ENCODE measurements at places on chromosomes 7 and 10. TPM values are rescaled to one million over a fixed set of nuclear protein-coding genes. Genes with fewer than 3 reads are reported as not detected.

GRCh38 chr10:31157123-31158010 is 125.7 kb upstream of the ZNF438 start:
- no peaks in the 10 kb centered on the region for H3K27me3 ChIP-seq
- no peak overlapping the region for H3K4me3 ChIP-seq
- no peaks in the 10 kb centered on the region for H3K36me3 ChIP-seq
- H3K27ac ChIP-seq: peak overlapping the region; percentile 89

DNA sequence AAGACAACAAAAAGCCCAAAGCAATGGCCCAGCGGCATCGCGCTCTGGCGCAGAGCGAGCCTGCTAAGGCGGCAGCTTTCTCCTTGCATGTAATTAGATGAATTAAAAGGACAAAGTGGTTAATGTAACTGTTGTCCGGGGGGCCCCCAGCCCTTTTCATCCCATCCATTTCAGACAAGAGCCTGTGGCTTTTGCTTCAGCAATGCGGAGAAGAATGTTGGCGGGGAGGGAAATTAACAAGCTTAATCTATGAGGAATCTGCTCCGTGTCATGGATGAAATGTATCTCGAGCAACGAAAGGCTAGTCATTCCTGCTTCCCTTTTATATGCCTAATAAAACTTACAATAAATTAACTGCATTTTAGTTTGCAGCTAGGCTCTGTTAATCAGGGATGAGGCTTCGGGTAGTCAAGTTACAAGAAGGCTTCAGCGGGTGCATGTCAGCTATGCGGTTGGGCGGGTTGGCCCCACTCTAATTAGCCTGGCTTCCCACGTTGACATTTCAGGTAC is 203.3 kb downstream of the BUB3 start:
- H3K4me1 ChIP-seq: no peaks in the 10 kb centered on the region
- no peaks in the 10 kb centered on the region for H3K36me3 ChIP-seq
- no peak overlapping the region for H3K4me3 ChIP-seq
- no peak for DNase-seq

GRCh38 chr10:103775776-103776175 is 79.6 kb downstream of the SH3PXD2A start:
- H3K4me3 ChIP-seq: no peak overlapping the region
- peaks cover 50% of the 10 kb centered on the region for H3K4me1 ChIP-seq
- no peak for DNase-seq
- peaks cover 6% of the 10 kb centered on the region for H3K36me3 ChIP-seq
- no peaks in the 10 kb centered on the region for H3K27me3 ChIP-seq

DNA sequence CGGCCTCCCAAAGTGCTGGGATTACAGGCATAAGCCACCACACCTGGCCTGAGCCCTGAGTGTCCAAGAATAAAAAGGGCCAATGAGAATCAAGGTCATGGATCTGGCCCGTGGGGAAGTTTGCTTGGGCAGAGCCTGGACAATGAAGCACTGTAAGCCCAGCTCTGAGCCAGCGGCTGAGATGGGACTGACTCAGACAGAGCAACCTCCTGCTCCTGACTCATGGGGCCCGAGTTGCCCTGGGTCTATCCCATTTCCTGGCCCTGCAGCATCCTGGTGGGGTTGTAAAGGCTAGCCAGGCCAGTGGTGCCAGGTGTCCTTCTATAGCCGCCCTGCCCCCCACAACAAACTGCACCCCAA is 5.2 kb upstream of the MYH16 start:
- H3K4me3 ChIP-seq: no peak overlapping the region
- no peak overlapping the region for H3K27ac ChIP-seq
- DNase-seq: no peak
- no peaks in the 10 kb centered on the region for H3K27me3 ChIP-seq
- no peaks in the 10 kb centered on the region for H3K4me1 ChIP-seq

DNA sequence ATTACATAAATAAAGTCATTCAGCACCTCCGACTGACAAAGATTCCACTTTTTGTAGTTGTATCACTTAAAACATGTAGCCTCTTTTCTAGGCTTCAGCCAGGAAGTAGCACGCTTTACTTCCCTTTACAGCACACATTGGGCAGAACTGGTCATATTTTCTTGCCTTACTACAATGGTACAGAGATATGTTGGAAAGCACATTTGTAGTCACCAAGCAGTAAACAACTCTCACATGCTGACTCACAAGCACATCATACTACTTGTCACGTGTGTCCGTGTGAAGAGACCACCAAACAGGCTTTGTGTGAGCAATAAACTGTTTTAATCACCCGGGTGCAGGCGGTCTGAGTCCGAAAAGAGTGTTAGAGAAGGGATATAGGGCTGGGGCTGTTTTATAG is 1071.8 kb downstream of the DNAJB9 start:
- H3K27me3 ChIP-seq: no peaks in the 10 kb centered on the region
- no peak overlapping the region for H3K27ac ChIP-seq
- DNase-seq: no peak
- H3K4me1 ChIP-seq: no peaks in the 10 kb centered on the region
- no peaks in the 10 kb centered on the region for H3K36me3 ChIP-seq

DNA sequence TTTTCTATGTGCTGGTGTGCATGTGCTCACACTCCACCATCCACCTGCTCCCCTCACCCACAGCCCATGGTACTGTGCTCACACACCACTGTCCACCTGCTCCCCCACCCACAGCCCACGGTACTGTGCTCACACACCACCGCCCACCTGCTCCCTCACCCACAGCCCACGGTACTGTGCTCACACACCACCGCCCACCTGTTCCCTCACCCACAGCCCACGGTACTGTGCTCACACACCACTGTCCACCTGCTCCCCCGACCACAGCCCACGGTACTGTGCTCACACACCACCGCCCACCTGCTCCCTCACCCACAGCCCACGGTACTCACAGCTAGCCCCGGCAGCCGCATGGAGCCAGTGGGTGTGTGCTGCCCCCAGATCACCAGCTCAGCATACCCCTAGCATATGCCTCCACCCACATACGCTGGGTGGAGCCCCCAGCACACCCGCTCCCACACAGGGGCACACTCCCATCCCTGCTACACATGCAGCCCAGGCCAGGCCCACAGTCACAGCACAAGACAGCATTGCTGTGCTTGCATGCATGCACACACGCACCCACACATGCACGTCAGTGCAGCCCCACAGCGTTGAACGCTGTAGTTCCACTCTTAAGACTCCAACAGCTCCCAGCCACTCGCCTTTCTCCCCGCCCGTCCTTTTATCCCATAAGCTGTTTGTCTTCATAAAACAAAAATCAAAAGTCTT is 62.0 kb downstream of the PAX2 start:
- peaks cover 82% of the 10 kb centered on the region for H3K27me3 ChIP-seq
- DNase-seq: no peak
- H3K4me1 ChIP-seq: no peaks in the 10 kb centered on the region

GRCh38 chr10:31401287-31401686 is 82.3 kb downstream of the ZEB1 start:
- no peak overlapping the region for H3K4me3 ChIP-seq
- no peaks in the 10 kb centered on the region for H3K4me1 ChIP-seq
- H3K27me3 ChIP-seq: no peaks in the 10 kb centered on the region
- no peak overlapping the region for H3K27ac ChIP-seq
- DNase-seq: no peak
- H3K36me3 ChIP-seq: peaks cover 2% of the 10 kb centered on the region

- no peak overlapping the region for H3K4me3 ChIP-seq
- no peaks in the 10 kb centered on the region for H3K27me3 ChIP-seq
- H3K27ac ChIP-seq: no peak overlapping the region
- H3K36me3 ChIP-seq: no peaks in the 10 kb centered on the region
- H3K4me1 ChIP-seq: no peaks in the 10 kb centered on the region
- no peak for DNase-seq
These were observed 52.5 kb downstream of the PTPRE start for GRCh38 chr10:127959428-127959827.

GRCh38 chr10:12271210-12271540 is 75.2 kb downstream of the CDC123 start:
- no peak for DNase-seq
- H3K27me3 ChIP-seq: no peaks in the 10 kb centered on the region
- no peaks in the 10 kb centered on the region for H3K36me3 ChIP-seq
- H3K4me1 ChIP-seq: no peaks in the 10 kb centered on the region

DNA sequence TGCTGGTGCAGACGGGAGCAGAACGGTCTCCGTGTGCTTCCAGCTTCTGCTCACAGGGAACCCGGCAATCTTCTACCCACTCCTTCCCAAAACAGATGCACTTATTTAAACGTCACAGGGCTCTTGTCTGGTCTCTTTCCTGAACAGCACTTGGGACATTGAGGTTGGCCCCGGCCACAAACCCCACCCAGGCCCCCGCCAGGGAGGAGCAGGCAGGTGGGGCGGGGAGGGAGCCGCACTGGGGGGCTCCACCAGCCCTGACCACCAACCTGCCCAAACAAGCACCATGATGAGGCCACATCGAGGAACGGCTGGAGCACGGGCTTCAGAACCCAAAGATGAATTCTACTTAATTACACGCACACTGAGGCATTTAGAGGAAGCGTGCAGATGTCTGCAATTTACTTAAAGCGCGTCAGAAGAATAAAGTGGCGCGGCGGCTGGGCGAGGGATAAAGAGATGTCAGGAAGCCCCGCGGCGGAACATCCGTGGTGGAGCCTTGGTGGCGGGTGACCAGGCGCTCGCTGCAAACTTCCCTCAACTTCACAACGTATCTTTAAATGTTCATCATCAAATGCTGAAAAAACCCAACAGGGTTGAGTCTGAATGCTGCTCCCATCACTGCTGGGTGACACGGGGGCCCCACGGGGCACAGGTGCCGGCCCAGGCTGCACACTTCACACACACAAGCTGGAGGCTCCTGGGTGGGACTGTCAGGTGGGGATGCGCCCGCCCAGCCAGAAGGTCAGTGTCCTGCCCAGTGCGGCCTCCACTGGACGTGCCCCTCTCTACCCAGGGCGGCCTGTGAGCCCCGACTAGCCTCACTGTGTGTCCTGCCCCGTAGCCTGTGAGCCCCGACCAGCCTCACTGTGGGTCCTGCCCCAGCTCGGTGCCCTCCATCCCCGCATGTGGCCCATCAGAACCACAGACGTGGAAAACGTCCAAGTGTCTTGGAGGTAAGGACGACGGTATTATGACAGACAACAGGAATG is 279.2 kb downstream of the MAD1L1 start:
- no peak for DNase-seq
- H3K27me3 ChIP-seq: no peaks in the 10 kb centered on the region
- H3K27ac ChIP-seq: no peak overlapping the region
- H3K4me1 ChIP-seq: peaks cover 15% of the 10 kb centered on the region

DNA sequence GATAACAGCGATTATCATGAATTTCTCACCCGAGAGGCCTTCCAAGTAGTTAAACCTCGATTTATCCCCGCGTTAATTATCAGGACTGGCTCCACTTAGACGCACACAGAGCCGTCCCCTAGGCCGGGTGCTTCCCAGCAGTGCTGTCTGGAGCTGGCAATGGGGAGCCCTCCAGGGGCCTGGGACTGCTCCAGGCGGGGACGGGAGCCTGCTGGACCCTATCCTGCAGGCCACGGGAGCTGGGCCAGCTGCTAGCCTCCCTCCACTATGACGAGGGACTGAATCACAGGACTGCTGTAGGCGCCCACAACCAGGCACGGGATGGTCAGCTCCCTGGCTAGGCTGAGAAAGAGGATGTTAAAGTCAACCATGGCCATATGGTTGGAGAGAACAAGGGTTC is 229.1 kb downstream of the ELFN1 start:
- no peaks in the 10 kb centered on the region for H3K27me3 ChIP-seq
- H3K36me3 ChIP-seq: peaks cover 15% of the 10 kb centered on the region
- DNase-seq: no peak
- peaks cover 3% of the 10 kb centered on the region for H3K4me1 ChIP-seq
- no peak overlapping the region for H3K27ac ChIP-seq

DNA sequence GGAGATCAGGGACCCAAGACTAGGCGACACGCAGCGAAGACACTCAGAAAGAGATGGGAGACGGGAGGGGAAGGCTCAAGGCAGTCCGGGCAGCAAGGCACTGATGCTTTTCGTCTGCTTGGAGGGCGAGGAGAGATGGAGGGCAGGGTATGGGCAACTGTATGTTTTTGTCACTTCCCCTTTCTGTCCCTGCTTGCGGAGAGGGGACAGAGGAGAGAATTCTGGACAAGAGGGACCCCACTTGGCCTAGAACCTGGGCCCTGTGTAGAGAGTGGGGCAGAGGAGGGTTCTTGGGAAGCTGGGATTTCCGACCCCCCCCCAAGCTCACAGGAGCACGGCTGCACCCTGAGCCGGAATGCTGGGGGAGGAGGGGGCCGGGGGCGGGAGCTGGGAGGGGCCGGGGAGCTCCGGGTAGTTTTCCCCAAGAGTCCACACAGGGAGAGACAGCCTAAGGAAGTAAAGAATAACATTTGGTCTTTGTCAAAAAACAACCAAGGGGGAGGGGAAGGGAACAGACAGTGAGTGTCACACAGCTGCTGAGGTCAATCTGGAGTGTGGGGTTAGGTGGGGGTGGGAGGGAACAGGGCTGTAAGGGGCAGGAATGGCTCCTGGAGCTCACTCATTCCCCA is 1.8 kb downstream of the LRCH4 start:
- peak overlapping the region; percentile 91 for H3K27ac ChIP-seq
- no peaks in the 10 kb centered on the region for H3K27me3 ChIP-seq

SNX8 gene
- 12.1 TPM for total RNA-seq

ACTL6B gene
- not detected for total RNA-seq

EIF4H gene
- total RNA-seq: 141 TPM

SKIDA1 gene
- total RNA-seq: 2.6 TPM

TMEM229A gene
- total RNA-seq: not detected
